Fibroblast of the aortic adventitia (primary cell): ENCODE measurements at places on chromosomes 1 and 21.
A peak's percentile ranks its signal among the peaks of the same experiment; 100 is the strongest.

- DNase-seq = no peak
Observed at GRCh38 chr21:37259426-37259825, 7.7 kb downstream of the VPS26C start.

DNA sequence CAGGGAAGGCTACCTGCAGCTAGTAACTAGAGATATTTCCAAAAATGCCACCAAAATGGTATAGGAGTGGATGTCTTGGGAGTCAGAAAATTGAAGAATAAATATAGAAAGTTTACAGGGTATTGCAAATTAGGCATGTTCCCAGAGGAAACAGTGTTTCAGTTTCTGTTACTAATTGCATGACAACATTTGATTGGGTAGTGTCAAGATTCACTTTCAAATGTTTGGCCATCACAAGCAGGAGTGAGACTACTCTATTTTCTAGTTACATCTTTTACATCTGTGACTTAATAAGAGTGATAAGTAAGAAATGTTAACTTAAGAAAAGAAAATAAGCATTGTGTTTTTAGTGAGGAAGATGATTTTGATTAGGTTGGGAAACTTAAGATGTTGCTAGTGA lies 30.2 kb downstream of the AMY1C start:
- DNase-seq = no peak

- peak; percentile 38 for DNase-seq
Observed at GRCh38 chr1:37793773-37794371, at the start of gene MANEAL. Gene MANEAL (plus strand): TSS chr1:37793847. CDS start chr1:37794183, 336 bp downstream.

DNA sequence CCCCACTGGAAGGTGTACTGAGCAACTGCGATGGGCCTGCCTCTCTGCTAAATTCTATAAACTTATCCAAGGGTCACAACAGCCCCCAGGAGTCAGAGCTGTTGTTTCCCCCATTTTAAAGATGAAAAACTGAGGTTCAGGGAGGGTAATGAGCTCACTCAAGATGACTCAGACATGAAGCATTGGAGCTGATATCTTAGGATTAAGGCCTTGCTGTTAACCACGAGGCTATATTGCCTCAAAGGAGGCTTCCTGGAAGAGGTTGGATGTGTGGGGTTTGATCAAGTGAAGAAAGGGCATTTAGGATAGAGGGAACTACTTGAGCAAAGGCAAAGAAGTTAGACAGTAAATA lies 6.7 kb downstream of the LDLRAP1 start:
- DNase-seq = peak; percentile 62

DNA sequence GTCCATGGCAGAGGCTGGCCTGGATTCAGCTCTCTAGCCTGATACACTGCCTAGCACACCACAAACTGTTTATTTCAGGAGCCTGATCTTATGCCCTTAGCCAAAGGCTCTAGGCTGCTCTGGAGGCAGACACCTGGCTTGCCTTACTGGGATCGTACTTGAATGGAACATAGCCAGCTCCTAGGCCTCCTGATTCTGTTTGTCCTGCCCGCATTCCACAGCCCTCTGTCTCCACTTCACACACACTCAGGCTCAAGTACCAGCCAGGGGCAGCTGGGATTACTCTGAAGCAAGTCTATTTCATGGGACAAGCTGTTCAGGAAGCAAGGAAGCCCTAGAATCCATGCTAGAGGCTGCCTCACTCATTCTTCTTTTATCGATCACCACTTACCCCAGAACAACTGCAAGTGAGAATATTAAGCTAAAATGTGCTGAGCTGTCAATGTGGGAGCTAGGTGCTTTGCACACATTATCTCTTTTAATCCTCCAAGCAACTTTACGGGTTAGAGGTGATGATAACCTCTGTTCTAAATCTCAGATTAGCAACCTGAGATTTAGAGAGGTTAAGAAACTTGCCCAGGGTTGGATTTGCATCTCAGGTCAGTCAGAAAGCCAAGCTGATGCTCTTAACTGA lies 31.1 kb upstream of the CYP4B1 start:
- no peak for DNase-seq

GRCh38 chr1:230067871-230068620 lies 1.0 kb downstream of the GALNT2 start:
- no peak for DNase-seq

DNA sequence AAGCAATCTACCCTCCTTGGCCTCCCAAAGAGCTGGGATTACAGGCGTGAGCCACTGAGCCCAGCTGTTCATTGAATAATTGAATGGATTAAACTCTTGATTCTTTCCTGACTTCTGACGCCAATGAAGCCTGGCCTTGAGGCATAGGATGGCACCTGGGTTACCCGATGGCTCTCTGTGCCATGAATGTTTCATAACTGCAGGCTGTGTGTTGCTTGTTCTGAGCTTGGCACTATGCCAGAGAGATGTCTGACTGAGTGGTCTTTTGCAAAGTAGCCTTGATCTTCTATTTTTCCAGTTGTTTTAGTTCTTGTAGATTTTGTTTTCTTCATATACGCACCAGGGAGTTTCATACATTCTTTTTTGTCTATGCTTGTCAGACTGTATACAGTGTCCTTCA lies 38.5 kb upstream of the AK4 start:
- no peak for DNase-seq

DNA sequence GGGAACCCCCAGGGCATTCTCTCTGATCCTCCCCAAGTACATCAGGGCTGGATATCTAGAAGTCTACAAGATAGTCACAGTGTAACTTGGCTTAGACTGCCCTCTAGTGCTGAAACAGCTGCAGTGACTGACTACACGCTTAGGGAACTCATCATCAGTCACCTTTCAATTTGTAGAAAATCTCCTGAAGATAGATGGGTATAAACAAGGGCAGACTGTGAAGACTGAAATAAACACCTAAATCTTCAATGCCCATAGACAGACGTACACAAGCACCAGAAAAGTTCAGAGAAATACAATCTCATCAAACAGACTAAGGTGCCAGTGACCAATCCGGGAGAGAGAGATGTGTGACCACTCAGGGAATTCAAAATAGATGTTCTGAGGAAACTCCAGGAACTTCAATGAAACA lies 46.6 kb downstream of the PACC1 start:
- DNase-seq = peak; percentile 87

DNA sequence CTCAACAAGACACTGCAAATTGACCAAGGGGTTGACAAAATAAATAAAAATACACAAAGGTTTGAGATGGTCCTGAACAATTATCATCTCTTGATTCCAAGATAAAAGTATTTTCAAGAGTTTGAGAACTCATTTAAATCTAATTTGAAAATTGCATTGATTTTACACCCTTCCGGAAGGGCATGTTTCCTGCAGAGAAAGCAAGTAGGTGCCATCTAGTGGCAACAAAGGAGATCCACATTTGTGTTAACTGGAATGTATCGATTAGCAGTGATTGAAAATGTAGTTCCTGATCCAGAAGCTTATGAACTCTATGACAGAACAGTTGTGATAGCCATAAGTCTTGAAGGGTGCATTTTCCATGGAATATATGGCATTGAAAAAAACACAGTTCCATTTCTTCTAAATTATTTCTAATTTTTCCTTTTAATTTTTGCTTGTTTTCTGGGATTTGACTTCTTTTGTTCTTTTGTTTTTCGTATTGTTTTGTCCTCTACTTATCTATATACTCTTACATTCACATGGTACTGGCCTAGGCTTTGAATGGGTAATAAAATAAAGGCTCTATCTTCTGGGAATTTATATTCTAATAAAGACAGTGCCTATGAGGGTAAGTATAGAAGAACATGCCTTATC lies 143.7 kb downstream of the DNM3 start:
- peak; percentile 63 for DNase-seq

DNA sequence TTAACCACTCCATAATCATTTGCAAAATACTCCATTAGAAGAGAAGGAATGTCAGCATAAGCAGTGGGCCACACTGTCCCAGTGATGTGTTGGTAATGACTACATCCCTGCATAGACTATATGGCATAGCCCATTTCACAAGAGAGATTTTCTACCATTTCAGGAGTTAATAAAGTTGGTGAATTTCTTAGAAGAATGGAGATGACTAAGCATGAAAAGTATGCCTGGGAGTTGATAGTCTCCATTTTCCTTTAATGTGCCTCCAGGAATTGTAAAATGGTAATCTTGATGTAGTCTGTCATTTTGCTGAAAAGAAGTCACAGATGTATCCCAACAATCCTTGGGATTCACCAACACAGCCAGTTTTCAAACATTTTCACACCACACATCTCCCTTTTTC lies 608.8 kb upstream of the CHRM3 start:
- peak; percentile 4 for DNase-seq

DNA sequence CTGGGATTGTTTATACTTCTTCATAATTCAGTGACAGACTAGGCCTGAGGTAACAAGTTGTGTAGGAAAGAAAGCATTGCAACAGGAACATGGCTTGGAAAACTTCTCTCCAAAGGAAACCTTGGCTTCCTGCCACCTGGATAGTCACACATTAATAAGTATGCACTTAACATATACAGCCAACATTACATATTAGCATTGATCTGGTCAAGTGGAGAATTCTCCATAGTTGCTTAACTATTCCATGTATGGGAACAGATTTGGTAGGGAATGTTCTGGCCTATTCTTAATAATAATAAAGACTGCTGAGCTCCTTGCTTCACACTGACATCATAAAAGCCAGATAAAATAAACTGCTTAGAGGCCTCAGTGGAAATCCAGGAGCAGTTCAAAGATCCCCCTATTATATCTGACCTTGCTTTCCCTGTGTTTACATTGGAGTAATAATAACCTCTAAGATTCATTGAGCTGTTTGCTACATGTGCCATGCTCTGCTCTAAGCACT lies 27.2 kb upstream of the NFIA start:
- peak; percentile 68 for DNase-seq

- DNase-seq = peak; percentile 16
Observed at GRCh38 chr1:77202751-77203150, 16.5 kb downstream of the PIGK start.

DNA sequence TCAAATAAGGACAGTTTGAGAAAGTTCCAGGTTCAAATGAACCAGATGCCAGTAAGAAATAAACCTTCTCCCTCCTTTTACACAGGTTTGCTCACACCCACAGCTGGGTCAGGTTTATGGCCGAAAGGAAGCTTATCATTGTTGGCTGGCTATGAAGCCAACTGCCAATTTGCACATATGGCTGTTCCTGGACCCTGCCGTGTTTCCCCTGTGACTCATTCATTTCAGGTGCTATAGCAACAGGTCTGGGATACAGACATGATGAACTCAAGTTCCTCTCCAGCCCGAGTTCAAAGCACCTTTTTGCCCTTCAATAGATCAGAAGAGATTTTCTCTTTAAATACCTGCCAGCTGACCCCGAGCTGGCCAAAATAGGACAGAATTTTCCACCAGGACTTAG lies 134.4 kb upstream of the SMYD2 start:
- DNase-seq = no peak

DNA sequence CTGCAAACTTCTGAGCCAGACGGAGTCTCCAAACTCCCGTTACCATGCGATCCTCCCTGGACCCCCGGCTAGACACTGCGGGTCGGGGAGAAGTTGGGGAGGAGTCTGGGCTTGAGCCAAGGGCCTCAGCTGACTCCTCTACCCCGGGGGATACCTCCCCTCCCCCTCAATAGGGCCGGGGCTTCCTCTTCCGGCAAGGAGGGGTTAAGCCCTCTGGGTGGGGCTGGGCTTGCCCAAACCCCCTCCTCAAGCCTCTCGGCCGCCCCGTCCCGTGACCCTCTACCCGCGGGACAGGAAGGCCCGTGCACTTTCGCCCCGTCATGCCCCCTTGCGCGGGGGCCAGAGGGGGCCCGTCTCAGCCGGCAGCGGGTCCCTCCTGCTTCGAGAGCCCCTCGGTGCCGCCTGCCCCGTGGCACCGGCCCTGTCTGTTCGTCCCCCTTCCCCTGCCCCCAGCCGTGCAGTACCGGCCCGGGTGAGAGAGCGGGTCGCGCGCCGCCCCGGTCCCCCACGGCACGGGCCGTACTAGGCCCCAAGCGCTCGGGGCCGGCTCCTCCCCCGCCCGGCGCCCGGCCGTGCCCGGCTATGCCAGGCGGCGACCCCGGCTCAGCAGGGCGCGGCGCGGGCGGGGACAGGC lies 652 bp downstream of the ARL8A start:
- peak; percentile 25 for DNase-seq

DNA sequence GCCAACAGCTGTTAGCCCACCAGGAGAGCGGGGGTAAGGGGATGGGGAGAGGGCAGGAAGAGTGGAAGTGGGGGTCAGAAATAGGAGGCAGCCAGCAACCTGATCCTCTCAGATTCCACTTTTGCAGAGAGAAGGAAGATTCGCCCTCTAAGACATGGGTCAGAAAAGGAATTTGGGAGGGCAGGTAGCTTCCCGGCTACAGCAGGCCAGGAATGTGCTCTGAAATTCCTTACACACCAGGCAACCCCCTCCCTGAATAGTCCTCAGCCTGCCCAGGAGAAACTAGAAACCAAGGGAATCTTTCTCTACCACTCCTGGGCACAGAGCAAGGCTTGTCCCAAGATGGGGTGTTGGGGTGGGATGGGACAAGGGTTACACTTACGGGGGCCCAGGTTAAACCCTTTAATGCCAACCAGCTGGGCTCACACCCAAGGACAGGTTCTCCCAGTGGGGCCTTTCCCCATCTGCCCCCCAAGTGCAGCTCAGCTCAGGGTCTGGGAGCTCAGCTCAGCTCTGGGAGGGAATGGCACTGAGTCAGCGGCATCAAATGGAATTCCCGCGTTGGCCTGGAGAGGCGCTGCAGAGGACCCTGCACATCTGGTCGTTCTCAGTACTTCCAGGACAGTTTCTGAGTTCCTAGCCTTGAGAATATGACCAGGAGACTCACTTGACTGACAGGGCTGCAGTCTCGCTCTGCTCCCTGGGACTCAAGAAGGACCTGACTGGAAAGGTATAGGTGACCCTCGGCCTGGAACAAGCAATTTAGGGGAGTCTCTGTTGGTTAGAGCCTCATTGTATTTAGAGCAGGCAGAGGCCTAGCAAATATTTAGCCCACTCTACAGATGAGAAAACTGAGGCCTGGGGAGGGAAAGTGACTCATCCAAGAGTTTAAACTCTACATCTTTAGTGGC lies 761 bp downstream of the TNNT2 start:
- peak; percentile 11 for DNase-seq

- DNase-seq = no peak
Observed at GRCh38 chr1:13951793-13952751, 252.1 kb downstream of the PRDM2 start.

DNA sequence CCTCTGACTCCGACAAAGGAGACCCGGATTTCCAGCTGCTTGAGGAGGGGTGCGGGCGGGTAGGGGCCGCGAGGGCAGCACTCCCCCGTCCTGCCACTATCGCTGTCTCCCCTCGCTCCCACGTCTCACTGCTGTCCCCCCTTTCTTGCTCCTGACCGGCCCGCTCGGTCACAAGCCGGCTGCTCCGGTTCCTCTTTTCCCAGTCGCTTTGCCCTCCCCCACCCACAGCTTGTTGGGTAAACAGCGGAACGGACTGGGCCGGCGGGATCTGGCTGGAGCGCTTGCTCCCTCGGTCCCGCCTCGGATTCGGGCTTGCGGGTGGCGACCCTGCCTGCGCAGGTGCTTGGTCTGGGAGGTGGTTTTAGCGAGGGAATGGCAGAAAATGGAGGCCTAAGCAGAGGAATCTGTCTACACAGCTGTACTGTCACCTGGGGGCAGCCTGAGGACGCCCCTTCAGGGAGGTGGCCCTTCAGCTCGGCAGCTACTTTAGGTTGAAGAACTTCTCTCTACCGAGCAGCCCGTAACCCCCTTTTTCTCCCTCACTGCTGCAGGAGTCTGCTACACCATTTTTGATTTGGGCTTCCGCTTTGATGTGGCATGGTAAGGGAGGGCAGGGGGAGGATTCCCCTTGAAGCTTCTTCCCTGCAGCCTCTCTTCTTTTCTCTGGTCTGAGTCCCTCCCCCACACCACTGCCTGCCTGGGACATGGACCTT lies 645 bp downstream of the ATP6V0B start:
- DNase-seq = no peak
